ENCODE measurements at places on chromosomes 3 and 15.

GRCh38 chr3:147038481-147038880 lies 367.9 kb downstream of the ZIC4 start:
- no peak overlapping the region for H3K4me3 ChIP-seq
- no peaks in the 10 kb centered on the region for H3K4me1 ChIP-seq
- no peaks in the 10 kb centered on the region for H3K36me3 ChIP-seq
- no peak overlapping the region for H3K27ac ChIP-seq
- no peaks in the 10 kb centered on the region for H3K27me3 ChIP-seq
- no peak for DNase-seq

- H3K4me3 ChIP-seq: no peak overlapping the region
- H3K4me1 ChIP-seq: peaks cover 5% of the 10 kb centered on the region
- no peak overlapping the region for H3K27ac ChIP-seq
- H3K27me3 ChIP-seq: no peaks in the 10 kb centered on the region
These were observed 15.3 kb downstream of the APBA2 start for GRCh38 chr15:28900892-28901586.

GRCh38 chr15:86759800-86760523 lies 680.3 kb downstream of the AGBL1 start:
- H3K27me3 ChIP-seq: peaks cover 5% of the 10 kb centered on the region
- no peaks in the 10 kb centered on the region for H3K4me1 ChIP-seq
- H3K4me3 ChIP-seq: no peak overlapping the region
- no peak for DNase-seq
- H3K27ac ChIP-seq: no peak overlapping the region

- no peaks in the 10 kb centered on the region for H3K36me3 ChIP-seq
- no peak overlapping the region for H3K4me3 ChIP-seq
- H3K4me1 ChIP-seq: peaks cover 3% of the 10 kb centered on the region
These were observed 109.8 kb downstream of the IL12A start for GRCh38 chr3:160098261-160098908.

DNA sequence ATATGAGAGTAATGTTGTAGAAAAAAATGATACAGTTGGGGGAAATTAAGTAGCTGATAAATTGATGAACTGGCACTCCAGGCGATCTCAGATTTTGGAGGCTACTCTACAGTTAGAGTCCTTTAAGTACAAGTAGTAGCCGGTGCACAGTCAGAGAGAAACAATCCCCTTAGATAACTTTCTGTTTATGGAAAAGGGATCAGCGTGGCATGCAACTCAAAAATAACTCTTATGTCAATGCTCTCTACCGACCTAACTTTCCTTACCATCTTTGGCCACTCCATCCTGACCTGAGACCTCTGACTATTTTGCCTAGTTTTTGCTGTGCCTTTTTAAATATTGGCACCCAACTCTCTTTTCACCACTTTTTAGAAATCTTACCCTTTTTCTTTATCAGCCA lies 299.6 kb downstream of the UNC13C start:
- no peaks in the 10 kb centered on the region for H3K4me1 ChIP-seq
- no peak overlapping the region for H3K4me3 ChIP-seq
- H3K27ac ChIP-seq: no peak overlapping the region
- DNase-seq: no peak
- H3K36me3 ChIP-seq: no peaks in the 10 kb centered on the region
